ENCODE measurements at places on chromosomes 6 and 20.

DNA sequence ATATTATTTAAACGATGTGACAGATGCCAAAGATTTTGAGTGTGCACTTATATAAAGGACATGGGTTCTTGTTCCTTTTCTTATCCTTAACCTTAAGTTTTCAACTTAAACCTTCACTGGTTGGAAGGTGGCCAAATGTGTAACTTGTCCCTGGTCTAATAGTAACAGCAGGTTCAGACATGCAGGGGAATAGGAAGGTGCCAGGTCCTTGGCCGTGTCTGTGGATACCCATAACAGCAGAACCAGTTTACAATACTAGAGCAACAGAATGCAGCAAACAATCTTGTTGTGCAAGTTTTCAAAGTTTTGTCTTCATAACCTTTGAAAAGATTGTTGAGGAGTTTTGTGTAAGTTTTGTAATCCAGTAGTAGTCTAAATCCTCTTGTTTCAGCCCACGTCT, 4.4 kb downstream of the MYB start:
- no peak for DNase-seq

DNA sequence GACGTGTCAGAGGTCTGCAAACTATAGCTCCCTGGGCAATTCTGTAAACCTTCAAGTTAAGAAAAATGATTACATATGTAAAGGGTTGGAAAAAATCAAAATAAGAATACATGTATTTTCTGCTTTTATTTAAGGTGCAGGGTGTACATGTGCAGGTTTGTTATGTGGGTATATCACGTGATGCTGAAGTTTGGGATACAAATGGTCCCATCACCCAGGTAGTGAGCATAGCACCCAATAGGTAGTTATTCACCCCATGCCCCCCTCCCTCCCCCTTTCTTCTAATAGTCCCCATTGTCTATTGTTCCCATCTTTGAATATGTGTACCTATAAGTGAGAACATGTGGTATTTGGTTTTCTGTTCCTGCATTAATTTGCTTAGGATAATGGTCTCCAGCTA, 51.1 kb upstream of the GCM1 start:
- no peak for DNase-seq

DNA sequence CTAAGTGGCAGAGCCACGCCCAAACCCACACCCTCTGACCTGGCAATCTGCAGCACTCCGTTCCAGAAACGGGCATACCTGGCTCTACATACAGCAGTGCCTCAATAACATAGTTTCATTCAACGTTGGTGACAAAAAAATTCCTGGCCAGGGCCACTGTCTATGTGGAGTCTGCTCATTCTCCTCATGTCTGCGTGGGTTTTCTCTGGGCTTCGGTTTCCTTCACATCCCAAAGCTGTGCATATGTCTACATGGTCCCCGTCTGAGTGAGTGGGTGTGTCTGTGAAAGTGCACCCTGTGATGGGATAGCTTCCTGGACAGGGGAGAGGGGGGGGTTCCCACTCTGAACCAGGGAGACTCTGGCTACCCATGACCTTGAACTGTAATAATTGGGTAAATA, 2.1 kb downstream of the KIAA0319 start:
- no peak for DNase-seq

DNA sequence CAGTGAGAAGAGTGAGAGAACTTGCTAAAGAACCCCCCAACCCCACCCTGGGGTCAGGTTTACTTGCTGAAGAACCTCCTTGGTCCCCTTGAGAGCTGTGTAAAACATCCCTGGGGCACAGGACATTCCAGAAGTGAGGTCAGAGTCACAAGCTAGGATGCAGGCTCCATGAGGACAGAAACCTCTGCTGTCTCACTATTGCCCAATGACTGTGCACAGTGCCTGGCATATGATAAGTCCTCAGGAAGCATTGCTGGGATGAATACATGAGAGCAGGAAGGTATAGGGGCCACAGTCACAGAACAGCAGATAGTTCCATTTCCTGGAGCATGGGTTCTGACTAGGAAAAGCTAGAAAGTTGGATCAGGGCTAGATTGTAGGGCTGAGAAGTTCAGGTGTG, 18.4 kb downstream of the NT5E start:
- no peak for DNase-seq

All from activated CD4-positive, alpha-beta T cell treated with anti-CD3 and anti-CD28 coated beads for 4 hours (primary cell).